ENCODE measurements at places on chromosomes 2 and 18.

- DNase-seq = no peak
Measured at GRCh38 chr2:229650901-229651300, 63.5 kb downstream of the DNER start.

DNA sequence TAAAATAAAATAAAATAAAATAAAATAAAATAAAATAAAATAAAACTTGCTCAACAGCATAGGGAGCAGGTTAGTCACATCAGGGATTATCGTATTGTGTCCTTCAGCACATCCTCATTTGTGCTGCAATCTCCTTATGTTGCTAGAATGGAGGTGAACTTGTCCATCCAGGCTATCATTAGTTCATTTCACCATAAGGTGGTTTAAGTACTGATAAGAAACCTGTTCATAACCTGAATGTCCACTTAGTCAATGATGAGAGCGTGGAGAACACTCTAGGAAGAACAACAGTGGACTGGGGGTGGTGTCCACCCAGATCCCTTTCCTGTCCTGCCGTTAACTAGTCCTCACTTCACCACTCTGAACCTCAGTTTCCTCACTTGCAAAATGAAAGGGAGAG lies 21.9 kb downstream of the DHRS9 start:
- DNase-seq = no peak

- DNase-seq = no peak
Measured at GRCh38 chr2:226125176-226125883, 674.3 kb downstream of the IRS1 start.

- DNase-seq = no peak
Measured at GRCh38 chr2:174981331-174981730, 23.9 kb downstream of the CHN1 start.

- DNase-seq = peak; percentile 65
Measured at GRCh38 chr2:65438137-65438899, 5.9 kb upstream of the SPRED2 start.

GRCh38 chr2:24632172-24632571 lies 141.1 kb downstream of the NCOA1 start:
- DNase-seq = no peak

DNA sequence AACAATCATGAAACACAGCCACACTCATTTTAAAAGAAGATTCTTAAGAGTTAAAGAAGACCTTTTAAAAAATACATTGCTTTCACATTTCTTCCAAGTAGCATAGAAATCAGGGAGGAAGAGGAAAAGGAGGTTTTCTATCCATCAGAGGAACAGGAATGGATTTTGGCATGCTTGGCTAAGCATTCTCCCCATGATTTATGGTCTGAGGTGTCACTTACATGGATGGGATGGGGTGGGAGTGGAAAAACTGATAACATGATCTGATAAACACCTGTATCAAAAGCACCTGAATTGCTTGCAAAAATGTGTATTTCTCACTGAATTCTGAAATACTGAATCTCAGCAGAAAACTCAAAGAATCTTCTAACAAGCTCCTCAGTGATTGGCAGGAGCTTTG lies 265.9 kb downstream of the NRXN1 start:
- no peak for DNase-seq

DNA sequence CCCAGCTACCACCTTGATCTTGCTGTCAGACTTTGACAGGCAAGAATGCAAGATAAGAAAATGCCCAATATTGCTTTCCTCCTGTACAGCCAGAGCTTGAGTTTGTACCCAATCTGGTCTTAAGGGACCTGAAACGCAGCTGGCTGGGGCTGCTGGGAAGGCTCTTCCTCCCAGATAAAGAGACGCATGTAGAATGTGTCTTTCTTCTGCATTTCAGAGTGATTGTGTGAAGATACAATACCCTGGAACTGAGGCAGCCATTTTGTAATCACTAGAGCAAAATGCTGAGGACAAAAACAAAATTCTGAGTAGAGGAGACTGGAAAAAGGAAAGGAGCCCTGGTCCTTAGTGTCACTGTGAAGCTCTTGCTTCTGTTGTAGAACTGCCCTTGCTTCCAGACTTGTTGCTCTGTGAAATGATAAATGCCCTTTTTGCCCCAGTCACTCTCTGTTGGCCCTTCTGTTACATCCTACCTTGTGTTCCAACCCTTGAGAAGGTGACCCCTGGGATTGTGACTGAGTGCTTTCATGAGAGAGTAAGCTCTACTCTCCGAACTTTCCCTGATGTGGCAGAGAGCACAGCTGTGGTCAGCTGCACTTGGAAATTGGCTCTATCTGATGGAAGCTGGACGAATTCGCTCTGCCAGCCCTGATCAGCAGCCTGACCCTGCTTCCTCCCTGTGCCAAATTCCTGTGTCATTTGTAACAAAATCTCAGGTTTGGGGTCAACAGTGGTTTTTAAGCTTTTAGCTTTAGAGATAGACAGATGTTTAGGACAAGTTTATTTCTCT lies 137.4 kb upstream of the RBMS1 start:
- no peak for DNase-seq

DNA sequence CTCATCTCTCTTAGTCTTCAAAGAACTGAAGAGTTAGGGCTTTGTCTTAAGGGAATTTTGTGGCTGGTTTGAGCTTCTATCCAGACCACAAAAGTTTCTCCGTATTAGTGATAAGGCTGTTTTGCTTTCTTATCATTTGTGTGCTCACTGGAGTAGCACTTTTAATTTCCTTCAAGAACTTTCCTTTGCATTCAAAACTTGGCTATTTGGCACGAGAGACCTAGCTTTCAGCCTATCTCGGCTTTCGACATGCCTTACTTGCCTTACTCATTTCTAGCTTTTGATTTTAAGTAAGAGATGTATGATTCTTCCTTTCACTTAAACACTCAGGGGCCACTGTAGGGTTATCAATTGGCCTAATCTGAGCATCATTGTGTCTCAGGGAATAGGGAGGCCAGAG lies 29.9 kb downstream of the HDHD2 start:
- DNase-seq = no peak

- no peak for DNase-seq
Measured at GRCh38 chr2:123976054-123976648, 48.9 kb upstream of the CNTNAP5 start.

- no peak for DNase-seq
Measured at GRCh38 chr2:109440499-109441156, 173.1 kb downstream of the SEPTIN10 start.

DNA sequence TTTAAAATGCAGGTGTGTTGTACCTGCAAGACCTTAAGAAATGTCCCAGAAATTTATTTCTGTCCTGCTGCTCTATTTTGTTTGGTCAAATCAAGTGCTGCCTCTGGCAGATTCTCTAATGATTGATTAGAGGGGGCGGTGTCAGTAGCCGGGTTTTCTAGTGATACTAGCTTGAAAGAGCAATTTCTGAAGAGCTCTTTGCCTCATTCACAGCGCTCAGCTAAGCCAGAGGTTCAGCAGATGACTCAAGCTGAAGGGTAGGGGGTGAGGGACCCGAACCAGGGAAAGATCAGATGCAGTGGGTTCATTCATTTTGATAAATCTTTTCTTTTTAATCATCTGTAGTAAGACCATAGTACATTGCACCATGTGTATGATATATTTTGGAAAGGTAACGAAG lies 15.0 kb downstream of the ZBTB7C start:
- DNase-seq = no peak

DNA sequence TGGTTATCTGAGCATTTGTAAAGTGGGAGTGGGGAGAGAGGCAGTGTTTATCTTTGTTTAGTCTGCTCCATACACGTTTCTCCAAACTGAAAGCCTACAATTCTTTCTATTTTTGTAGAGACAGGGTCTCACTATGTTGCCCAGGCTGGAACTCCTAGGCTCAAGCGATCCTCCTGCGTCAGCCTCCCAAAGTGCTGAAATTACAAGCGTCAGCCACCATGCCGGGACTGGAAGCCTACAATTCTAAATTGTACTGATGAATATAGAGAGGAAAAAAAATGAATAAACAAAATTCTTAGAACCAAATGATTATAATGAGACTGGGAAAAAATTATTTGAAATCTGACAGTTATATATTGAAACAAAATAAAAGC lies 1.4 kb upstream of the ZFAND2B start:
- no peak for DNase-seq

GRCh38 chr2:170924969-170925368 lies 4.1 kb upstream of the GORASP2 start:
- no peak for DNase-seq

- DNase-seq = no peak
Measured at GRCh38 chr2:233252227-233252626, 754 bp downstream of the ATG16L1 start.

DNA sequence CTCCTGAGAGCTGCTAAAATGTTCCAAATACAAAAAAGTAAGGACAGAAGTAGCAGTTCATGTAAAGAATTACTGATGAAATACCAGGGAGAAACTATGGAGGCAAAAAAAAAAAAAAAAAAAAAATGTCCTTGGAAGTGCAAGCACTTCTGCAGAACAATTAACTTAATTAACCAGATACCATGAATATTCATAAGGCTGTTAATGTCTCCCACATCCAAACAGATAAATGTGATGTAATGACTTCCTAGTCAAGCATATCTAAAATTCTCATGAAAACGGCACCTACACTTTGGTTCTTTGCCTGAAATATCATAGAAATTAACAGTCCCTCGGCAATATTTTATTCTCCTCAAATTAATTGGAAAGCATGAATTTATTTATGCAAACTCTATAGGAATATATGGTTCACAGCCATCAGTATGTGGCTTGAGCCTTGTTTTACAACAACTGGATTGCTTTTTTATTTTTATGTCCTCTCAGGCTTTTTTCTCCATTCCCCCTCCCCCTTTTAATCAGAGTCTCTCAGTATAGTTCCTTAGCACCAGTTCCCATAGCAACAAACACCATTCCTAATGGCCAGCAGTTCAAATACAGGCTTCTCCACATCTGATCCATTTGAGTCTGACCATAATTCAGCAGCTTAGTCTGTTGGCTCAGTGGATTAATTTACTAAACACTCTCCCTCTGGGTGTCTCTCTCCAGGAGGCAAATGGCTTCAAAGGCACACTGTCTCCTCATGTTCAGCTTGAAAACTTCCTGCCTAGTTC lies 97.1 kb downstream of the ITGA4 start:
- no peak for DNase-seq

DNA sequence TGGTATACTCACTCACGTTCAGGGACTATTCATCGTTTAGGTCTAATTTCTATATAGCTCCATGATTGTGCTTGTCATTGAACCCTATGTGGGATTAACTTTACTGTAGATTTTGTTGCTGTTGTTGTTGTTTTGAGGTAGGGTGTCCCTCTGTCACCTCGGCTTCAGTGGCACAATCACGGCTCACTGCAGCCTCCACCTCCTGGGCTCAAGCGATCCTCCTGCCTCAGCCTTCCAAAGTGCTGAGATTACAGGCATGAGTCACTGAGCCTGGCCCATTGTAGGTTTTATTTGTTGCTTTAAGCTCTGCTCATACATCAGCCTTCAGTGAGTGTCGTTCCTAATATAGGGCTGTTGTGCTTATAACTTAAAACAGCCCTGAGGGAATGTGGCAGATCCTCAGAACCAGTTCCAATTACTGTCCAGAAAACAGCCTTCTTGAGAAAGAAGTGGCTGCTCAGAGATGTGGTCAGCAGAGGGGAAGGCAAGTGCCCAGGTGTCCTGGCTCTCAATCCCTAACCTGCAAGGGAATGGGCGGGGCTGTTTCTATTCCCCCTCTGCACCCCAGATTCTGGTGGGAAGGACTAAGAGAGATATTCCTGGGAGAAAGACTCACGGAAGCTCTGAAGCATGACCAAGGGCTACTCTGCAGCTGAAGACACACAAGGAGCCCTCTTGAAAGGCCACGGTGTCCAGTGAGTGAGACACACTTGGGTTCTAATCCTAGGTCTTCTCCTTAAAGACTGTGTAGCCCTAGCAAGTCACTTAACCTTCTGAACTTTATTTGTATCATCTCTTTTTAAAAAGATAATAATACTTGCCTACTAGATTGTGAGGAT lies 79.6 kb upstream of the LCLAT1 start:
- DNase-seq = no peak

Data from iPS-NIHi11 (cell line).